ENCODE measurements at places on chromosomes 1 and 21.

DNA sequence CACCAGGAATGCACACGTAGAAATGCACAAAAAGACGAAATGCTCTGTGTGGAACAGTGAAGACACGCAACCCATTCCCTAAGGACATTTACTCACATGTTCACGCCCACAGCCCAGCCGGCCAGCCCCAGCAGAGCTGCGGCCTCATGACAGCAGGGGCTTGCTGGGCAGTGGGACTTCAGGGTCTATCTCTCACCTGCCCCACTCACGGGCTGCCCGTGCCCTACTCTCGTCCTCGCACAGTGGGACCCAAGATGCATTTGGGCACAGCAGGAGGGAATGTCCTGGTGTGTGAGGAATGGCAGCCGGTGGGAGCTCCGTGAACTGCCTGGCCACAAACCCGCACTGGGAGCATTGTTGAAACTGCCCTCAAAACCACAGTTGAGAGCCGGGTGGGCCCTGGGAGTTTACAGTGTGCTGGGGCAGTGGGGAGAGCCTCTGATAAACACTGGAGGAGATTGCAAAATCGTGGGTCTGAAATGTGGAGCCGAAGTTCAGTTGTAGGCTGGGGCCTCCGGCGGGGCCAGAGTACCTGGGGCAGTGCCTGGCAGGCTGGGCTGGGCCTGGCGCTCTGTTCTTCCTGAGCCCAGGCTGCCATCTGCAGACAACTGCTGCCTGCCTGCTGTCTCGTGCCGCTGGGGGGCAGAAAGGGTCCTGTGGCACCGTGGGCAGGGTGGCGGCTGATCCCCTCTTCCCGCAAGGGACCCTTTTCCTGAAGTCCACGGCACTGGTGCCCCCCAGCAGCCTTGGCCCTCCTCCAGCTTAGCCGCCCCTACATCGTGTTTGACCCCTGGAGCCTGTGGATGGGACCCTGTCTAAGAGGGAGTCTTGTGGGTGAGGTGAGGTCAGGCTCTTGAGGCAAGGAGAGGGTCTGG, 20.7 kb upstream of the POFUT2 start:
- DNase-seq, result no peak

DNA sequence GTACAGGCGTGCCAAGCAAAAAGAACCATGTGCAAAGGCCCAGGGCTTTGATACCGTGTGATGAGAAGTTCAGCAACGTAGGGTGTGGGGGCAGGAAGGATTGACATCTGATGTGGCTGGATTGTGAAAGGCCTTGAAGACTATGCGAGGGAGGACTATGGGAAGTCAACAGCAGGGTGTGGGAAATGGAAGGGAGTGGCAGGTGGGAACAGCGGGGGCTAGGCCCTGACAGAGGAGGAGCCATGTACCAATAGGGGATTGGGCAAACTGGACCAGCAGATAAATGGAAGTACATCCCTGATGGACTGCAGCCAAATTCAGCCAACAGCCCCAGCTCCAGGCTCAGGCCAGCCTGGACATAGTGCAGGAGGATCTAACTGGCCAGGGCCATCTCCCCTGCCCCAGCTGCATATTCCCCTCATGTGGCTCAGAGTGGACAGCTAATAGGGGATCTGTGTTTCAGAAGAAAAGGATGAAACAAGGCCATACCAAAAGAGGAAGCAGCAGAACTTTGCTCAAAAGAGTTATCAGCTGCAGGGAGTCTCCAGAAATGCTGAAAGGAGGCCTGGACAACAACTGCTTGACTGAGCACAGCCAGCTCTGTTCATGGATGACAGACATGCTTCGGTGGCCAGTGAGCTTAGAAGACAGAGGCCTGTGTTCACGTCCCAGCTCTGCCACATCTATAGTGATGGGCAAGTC, 140.2 kb upstream of the SGIP1 start:
- DNase-seq, result no peak

- DNase-seq, result no peak
These were observed 7.0 kb downstream of the GPR37L1 start for GRCh38 chr1:202129453-202130296.

GRCh38 chr1:114062477-114063099, 83.3 kb downstream of the OLFML3 start:
- DNase-seq, result no peak

- DNase-seq, result peak; percentile 69
These were observed 391.6 kb upstream of the VAMP3 start for GRCh38 chr1:7379441-7379971.

DNA sequence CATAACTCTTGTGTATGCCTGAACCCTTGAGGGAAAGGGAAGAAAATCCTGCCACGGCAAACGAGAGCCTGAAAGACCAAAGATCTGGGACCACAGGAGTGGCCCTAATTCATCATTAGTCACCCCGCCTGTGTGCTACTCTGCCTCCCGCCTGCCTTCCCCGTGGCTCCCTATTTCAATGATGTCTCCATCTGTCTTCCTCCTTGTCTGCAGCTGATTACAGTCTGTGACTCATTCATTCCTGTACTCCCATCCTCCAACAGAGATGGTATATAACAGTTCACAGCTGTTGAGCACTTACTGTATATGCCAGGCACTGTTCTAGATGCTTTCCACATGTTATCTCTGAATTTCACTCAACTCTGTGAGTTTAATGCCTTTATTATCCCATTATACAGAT, 96.6 kb downstream of the SEC16B start:
- no peak for DNase-seq

DNA sequence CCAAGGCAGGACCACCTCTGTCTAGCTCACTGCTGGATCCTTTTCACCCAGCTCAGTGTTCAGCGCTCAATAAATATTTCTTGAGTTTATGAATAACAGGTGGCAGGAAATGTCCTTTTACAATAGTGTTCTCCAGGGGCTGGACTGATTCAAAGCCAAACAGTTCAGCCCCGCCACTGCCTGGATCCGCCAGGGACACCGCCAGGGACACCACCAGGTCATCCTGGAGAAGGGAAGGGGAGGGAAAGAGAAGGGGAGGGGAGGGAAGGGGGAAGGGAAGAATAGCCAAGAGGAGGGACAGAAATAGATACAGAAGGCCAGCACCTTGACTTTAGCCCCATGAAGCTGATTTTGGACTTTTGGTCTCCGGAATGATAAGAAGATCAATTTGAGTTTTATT, 255.6 kb downstream of the GRIK3 start:
- no peak for DNase-seq

GRCh38 chr1:61184040-61184713, 101.8 kb downstream of the NFIA start:
- no peak for DNase-seq

DNA sequence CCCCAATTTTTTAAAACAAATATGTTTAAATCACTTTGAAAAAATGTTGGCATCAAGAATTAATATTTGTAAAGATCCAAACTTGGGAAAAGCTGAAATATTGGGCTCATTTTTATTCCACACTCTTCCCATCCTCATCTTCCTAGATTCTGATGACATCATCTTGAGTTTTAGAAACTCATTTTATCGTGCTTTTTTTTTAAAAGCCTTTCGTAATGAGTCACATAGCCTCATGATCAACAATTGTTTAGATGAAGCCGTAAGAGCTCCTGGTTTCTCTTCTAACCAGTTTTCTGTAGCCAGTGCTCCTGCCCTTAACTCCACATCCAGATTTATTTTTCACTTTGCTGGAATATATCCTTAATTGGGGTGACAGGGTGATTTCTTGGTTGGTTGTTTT, 78.6 kb downstream of the POFUT2 start:
- no peak for DNase-seq

- no peak for DNase-seq
These were observed 199.1 kb downstream of the SLC45A1 start for GRCh38 chr1:8516793-8517556.

- DNase-seq, result no peak
These were observed 4.4 kb downstream of the ECHDC2 start for GRCh38 chr1:52917156-52917555.

DNA sequence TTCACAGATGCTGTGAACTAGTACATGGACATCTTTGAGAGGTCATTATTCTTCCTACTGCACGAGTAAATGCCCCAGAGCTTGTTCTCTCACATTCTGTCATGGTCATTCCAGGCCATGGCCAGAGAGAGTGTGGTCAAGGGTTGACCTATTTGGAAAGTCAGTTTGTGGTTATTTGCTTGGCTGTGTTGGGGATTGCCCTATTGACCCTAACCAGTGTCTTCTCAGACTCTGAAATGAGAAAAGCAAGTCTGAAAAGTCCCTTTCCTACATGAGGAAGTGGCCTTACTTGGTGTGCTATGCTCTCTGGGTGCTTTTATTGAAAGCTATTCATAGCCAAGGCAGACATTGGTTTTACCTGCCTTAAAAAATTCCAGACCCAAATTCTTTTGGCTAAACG, 26.6 kb downstream of the CLIC6 start:
- DNase-seq, result no peak

GRCh38 chr1:66240491-66241484, 293.2 kb upstream of the SGIP1 start:
- DNase-seq, result no peak

- no peak for DNase-seq
These were observed 202.5 kb upstream of the RAB4A start for GRCh38 chr1:229068270-229068987.

- no peak for DNase-seq
These were observed 221.6 kb downstream of the BRINP2 start for GRCh38 chr1:177392336-177392735.

DNA sequence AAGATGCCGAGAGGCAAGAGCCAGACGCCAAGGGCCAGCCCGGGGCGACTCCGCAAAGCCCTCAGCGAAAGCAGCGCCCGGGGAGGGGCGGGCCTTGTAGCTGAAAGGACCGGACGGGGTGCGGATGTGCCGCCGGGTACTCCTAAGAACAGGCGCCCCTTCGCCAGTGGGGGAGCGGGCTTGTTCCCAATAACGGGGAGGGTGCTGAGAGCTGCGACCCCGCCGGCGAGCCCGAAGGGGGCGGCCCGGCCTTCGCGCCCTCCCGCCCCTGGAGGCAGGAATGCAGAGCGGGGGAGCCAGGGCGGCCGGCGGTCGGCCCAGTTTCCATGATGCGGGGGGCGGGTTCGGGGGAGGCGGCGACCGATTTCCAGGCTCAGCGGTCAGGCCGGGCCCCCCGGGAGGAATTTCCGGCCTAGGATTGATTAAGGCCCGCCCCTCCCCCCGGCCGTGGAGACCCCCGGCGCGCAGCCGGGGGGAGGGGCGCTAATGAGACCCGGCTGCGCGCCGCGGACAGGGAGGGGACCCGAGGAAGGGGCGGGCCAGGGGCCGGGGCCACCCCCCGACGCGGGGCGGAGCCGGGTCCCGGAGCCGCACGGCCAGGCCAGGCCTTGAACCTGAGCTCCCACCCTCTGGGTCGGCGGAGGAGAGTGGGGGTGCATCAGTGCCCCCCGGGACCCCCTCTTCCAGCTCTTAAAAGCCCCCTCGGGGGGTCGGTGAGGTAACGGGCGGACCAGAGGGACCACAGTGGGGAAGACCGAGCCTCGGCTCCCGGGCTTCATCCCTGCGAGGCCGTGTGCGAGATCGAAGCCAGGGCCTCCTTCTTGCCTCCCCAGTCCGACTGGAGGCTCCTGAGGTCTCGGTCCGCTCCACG, 898 bp upstream of the TMEM200B start:
- DNase-seq, result no peak

GRCh38 chr1:174191349-174191862, 32.1 kb downstream of the RABGAP1L start:
- no peak for DNase-seq

DNA sequence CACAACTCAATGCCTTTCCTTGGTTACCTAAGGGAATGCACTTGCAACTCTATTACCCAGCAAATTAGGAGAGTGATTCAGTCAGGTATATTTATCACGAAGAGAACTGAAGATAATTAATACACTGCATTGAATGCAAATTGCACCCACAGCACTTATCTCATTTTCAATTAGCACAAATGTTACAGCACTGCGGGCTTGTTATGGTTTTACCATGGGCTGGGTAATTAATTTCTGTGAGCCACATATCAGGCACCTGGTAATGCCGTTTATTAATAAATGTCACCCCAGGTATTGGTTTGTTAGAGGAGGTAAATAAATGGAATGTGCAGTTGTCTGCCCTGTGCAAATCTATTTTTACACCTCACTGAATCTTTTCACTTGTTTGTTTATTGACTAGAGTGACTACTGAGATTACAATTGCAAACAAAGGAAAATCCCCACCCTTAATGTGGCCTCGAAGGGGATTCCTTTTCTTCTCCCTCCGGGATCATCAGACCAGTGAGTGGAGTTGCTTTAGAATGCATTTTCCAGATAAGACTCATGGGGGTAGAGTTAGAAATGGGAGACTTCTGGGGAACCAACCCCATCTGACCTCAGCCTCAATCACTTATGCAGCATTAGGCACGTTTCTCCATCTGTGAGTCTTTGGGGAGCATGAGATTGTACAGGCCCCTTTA, 269.3 kb downstream of the RPS6KC1 start:
- DNase-seq, result no peak

- no peak for DNase-seq
These were observed 1.9 kb downstream of the WDR26 start for GRCh38 chr1:224432672-224433040.

All from NCI-H187 (cell line).